EL (cell line): ENCODE measurements at places on chromosomes 3 and 15.

GRCh38 chr3:117005274-117005673 lies 295.7 kb downstream of the TUSC7 start:
- no peak for DNase-seq

GRCh38 chr3:187051066-187051465 lies 88.2 kb downstream of the RPL39L start:
- DNase-seq: no peak

DNA sequence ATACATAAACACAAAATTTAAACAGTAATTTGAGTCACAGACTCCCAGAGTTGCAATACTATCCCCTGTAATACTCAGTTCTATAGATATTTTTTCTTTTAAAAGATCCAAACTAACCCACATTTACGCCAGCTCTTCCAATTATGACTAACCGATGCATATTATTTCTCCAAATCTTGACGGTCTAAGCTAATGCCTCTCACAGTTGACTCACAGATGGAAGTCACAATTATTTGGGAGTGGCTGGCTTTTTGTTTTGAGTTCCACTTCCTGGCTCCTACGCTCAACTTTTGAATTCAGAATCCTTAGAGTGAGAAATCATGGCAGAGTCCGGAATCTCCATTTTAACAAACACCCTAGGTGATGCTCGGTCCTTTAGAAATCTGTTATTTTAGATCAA lies 749.9 kb downstream of the FHIT start:
- no peak for DNase-seq

- DNase-seq: peak; percentile 85
Measured at GRCh38 chr15:45162771-45163507, 24.8 kb downstream of the SHF start.

DNA sequence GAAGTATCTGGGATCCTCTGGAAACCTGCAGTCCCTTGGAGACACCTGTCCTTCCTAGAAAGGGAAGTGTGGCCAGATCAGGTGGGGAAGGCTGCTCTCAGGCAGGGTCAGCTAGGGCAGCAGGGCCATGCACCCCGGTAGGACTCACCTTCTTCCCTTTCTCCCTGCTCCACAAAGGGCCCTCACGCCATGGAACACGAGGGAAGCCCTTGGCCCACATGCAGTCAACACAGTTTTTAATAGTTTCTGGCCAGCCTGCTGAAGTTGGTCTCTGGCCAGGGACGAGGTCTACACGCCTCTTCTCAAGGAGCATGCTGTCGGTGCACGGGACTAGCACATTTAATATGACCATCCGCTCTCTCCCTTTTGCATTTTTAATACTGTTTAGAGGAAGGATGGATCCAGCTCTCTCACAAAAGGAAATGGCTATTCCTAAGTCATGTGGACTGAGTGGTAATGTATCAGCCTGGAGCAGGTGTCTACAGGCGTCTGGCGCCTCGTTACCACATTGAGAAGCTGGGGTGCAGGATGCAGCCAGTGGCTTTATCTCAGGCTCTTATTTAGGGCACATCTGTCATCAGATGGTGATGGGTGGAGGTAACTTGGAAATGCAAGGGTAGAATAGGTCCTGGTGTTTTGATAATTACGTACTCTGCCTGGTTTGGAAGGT lies 153.9 kb downstream of the KLF13 start:
- DNase-seq: no peak

DNA sequence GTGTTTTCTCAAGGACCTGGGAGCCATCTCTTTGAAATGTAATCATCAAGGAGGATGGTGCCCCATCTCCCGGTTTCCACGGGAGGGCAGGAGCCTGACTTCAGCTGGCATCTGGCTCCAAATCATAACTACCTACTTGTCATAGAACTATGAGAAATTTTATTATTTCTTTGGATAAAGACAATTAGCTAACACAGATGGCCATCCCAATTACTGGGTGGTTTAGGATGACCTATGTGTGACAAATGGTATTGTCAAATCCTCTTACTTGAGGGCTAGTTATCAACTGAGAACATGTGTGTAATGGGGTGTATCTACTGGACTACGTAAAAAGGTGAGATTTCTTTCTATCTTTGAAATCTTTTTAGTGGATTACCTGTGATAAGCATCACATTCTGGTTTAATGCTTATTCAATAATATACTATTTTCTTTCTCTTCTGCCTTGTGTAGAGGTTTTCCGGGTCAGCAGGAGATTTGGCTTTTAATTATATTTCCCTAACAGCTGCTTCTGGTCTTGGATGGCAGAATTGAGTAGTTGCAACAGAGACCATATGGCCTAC lies 15.3 kb upstream of the PARP14 start:
- DNase-seq: no peak

- no peak for DNase-seq
Measured at GRCh38 chr3:167978071-167978470, 117.7 kb downstream of the GOLIM4 start.

- no peak for DNase-seq
Measured at GRCh38 chr3:41193794-41194539, 5.3 kb upstream of the CTNNB1 start.

DNA sequence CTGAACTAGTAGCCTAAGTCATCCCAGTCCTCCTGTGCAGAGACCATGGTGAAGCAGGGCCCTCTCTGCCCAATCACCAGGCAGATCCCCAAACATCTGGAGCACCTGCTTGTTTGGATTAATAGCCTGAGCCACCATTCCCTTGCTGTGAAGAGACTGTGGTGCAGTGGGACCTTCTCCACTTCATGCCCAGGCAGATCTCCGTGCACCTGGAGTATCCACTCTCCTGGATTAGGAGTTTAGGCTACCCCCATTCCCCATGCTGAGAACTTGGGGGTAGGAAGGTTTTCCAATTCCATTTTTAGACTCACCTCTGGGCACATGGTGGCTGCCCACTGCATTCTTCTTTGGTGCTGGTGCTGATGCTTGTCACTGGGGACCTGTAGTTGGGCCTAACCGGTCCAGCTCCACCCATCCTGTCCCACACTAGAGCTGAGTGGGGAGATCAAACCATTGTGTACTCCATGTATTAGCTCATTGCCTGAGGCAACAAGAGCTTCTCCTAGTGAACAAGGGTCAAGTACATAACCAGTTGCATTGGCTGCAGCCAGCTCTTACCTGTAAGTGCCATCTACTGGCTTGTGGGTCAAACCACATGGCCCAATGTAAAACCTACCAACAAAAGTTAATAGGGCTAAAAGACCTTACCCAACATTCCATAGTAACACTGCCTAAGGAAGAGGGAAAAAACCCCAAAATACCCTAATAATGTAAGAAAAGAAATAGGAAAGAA lies 382.5 kb upstream of the CBLB start:
- no peak for DNase-seq

DNA sequence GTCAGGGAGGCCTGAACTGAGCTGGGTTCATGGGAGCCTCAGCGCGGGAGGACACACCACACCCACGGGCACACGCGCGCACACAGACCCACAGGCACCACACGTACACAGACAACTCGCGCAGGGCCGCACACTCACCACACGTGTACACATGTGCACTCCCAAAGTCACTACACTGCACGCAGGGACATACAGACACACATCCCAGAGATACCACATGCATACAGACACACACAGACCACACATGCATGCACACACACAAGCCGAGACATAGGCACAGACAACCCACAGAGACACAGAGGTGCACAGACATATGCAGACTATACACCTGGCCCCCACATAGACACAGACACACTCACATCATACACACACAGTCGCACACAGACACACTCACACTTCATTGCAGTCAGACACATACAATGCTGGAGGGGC lies 1.1 kb upstream of the MGLL start:
- no peak for DNase-seq

- DNase-seq: no peak
Measured at GRCh38 chr3:94304954-94305353, 242.1 kb downstream of the NSUN3 start.

DNA sequence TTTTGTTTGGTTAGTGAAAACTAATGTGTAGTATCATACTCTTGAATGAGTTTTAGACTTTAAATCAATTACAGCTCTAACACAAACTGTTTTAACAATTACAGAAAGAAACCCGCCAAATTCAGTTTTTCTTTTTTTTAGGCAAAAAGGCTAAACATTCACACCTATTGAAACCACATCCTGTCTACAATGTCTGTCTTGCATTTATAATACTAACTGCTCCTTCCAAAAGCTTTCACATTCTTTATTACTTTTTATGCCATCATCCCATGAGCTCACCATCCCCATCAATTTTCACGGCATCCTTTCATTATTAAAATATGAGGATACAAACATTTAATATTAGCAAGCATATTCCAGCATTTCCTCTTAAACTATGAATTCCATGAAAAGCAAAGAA lies 593.3 kb downstream of the FOXP1 start:
- peak; percentile 38 for DNase-seq

DNA sequence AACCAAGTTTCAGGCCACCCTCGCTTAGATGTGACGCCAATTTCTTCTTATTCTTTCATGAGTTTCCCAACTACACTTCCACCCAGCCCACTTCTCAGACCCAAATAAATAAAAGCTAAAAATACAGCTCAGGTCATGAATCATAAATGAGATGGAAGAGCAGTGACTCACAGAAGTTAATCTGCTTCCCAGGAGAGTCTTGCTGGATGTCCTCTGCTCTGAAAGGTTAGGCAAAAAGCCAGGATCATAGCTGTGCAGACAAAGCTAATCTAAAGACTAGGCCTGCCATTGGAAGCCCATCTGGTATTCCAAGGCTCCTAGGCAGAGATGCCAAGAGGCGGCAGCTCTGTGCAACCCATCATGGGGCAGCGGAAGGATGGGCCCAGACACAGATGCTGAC lies 24.1 kb downstream of the SHC4 start:
- peak; percentile 95 for DNase-seq

DNA sequence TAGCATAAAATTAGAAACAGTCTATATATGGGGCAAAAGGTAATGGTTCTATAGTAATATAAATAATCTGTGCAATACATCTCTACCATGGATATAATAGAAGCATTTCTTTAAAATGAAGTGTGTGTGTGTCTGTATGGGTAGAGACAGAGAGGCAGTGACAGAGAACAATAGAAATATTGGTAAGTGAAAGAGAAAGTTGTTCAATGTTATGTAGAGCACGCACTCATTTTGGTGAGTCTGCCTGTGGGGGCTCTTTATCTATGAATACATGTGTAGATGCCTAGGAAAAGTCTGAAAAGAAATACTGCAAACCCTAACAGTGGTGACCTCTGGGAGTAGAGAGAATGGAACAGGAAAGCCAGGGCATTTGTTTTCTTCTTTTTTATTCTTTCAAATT lies 182.6 kb downstream of the STAC start:
- DNase-seq: no peak

GRCh38 chr3:188505911-188506310 lies 352.0 kb downstream of the LPP start:
- DNase-seq: no peak
